ENCODE measurements at places on chromosomes 5 and 9.

- no peak for DNase-seq
These were observed 82.7 kb downstream of the C9orf152 start for GRCh38 chr9:110125207-110125751.

GRCh38 chr5:127875235-127876021, 172.2 kb downstream of the CCDC192 start:
- DNase-seq: no peak

GRCh38 chr5:160991205-160991604, 139.2 kb upstream of the ATP10B start:
- DNase-seq: no peak

DNA sequence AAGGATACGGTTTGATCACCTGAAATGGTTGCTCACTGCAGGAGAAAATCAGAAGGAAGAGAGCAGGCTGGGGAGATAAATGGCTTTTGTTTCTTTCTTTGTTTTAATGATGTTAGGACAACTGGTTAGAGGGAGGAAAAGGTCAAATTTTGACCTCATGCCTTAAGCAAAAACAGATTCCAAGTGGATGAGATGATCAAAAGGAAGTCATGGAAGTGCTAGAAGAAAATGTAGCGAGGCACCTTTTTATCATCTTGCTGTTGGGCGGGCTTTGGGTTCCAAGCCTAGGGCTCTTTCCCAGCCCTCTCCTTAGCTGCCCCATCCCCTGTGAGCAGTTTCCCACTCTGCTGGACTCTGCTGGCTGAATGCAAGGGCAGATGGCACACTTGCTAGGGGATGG, 127.9 kb downstream of the ADAMTS2 start:
- DNase-seq: no peak

- DNase-seq: no peak
These were observed 134.1 kb downstream of the SEMA6A start for GRCh38 chr5:116440457-116441001.

DNA sequence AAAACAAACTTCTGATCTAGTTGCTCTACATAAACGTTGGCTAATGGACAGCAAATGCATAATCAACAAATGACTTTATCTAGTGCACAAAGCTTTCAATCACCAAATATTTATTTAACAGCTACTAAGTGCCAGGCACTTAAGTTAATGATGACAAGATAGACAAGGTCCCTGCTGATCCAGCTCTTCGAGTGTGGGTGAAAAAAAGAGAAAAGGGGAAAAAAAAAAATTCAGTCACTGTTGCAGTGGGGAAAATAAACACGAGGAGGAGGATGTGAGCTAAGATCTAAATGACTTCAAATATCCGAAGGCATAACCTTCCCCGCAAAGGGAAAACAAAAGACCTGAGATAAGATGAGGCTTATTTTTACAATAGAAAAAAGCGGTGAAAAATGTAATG, 9.6 kb downstream of the PSIP1 start:
- no peak for DNase-seq

DNA sequence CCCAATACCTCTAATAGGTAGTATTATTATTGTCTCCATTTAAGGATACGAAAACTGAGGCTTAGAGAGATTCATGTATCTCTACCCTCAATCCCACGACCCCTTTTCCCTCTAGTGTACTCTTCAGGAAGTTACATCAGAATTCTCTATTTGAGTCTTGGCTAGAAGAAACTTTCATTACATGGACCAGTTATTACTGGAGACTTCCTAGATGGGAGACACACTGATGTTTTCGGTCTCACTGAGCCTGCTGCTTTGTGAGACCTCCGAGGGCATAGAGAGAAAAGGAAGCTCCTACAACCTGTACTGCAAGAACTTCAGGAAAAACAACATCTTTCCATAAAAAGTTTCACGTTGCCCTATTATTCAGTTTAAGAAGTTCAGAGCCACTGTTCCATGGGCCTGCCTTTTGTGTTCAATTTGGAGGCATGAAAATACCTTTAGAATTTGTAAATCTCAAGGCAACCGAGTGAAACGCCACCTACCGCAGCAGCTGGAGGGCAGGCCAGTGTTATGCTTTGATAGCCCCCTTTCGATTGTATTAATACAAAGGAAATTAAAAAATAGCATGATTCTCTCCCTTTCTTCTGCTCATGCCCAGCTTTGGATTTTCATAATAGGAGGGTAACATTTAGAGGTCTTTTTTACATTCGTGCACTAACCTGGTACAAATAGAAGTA, 223.3 kb downstream of the EBF1 start:
- no peak for DNase-seq

DNA sequence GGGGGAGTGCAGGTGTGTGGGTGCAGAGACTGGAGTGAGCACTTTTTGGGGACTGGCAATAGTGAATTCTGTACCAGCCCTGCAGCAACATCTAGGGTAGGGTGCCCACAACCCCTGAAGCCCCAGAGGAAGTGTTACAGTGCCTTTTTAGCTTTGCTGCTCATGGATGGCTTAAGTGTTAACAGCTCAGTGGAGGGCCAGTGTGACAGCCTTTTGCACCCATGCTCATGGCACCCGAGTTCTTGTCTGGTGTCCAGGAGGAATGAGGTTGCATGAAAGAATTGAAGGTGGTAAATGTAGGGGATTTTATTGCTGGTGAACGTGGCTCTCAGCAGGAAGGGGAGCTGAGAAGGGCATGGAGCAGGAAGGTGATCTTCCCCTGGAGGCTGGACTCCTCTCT, 107.3 kb downstream of the MRPL36 start:
- no peak for DNase-seq

DNA sequence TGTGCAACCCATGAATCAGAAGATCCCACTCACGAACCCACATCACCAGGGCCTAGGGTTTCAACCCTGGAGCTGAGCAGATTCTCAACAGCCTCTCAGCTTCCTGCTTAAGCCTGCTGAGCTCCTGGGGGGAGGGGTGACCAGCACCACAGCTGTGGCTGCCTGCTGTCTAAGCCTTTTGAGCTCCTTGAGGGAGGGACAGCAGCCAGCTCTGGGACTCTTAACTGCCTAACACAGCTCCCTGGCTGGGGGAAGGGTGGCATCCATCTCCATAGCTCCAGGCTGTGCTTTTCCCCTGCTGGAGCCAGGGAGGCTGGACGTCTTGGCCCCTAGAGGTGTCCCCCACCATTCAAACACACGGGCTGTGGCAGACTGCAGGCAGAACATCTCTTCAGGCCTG, 250.3 kb downstream of the DMAC1 start:
- no peak for DNase-seq

- DNase-seq: no peak
These were observed 29.0 kb downstream of the PITX1 start for GRCh38 chr5:135005076-135005475.

DNA sequence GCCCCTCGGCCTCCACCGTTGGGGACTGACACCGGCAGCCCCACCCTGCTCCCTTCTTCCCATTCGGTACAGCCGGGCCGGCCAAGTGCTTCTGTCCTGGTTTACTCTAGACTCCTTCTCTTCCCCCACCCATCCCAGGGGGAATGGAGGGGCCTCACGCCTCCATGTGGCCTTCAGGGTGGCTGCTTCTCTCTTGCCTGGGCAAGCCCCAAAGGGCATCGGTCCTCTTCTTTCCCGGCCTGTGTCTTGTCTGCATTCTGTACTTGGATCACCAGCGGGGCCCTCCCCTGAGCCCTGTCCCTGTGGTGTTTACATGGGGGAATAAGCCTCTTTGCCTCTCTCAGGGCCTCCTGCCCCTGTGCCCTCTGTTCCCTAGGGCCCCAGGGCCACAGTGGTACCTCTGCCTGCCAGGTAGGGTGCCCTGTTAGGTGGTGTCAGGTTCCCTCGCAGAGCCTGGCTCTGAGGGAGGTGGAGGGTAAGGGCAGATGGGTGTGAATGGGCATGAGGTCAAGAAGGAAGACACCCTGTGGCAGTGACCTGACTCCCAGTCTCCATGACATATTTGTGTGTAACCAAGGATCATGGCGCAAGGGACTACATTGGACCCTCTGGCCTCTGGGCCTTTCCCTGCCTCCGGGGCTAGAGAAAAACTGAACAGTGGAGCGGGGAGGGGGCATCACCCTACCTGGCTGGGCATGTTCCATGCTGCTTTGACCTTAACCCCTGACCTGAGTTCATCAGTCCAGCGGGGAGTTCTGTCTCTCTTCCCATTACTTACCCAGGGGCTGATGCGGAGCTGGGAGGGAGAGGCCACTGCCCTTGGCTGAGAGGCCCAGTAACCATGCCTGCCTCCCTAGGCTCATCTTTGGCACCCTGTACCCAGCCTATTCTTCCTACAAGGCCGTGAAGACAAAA, 1.6 kb downstream of the REEP2 start:
- DNase-seq: no peak

DNA sequence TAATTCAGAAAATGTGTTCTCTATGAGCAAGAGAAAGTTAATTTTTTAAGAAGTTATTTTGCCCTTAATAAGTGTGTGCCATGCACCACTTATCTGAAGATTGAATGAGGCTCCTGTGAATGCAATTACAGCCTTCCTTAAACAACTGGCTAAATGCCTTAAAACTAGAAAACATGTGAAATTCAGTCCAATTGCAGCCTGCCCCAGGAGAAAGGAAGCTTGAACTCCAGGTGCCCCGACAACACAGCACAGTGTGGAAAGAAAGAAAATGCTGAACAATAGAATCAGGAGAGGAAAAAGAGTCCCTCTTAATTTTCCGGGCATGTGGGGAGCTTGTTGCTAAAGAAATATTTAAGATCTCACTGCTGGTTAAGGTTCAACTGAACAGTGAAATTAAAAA, 8.8 kb downstream of the LHFPL2 start:
- no peak for DNase-seq

GRCh38 chr9:36249189-36249588, 9.1 kb downstream of the GNE start:
- DNase-seq: no peak

DNA sequence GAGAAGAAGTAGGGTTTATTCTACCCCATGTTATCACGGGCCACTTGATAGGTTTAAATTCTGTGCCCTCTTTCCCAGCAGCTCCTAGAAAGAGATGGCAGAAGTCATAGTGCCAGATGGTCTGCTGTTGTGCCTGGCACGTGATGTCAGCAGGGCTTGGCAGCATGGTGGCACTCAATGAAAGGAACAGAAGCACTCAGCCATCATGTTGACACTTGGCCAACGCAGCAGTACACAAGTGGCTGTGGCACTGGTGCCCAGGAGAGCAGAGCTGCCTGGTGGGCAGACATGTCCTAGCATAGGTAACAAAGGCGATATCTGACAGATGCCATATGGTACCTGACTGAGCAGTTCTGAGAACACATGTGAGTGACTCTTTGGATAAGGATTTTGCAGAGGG, 796.4 kb upstream of the ACO1 start:
- no peak for DNase-seq

- DNase-seq: no peak
These were observed 97.6 kb downstream of the CDH10 start for GRCh38 chr5:24547132-24547531.

- DNase-seq: no peak
These were observed 65.1 kb downstream of the ANKRD55 start for GRCh38 chr5:56168066-56168478.

DNA sequence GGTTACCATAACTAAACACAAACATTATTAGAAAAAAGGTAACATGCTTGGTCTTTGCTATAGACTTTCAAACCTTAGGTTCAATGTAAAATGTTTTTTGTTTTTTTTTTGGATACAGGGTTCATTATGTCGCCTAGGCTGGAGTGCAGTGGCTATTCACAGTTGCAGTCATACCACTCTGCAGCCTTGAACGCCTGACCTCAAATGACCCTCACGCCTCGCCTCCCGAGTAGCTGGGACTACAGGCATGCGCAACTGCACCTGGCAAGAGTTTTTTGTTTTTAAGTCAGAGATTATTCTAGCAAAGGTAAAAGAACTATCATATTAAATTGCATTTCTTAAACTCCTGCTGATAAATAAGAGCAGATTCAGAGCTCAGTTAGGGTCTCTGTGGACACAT, 55.1 kb upstream of the NR5A1 start:
- no peak for DNase-seq

GRCh38 chr5:173281910-173282309, 46.3 kb downstream of the STC2 start:
- DNase-seq: no peak

- no peak for DNase-seq
These were observed 206.6 kb upstream of the RASA1 start for GRCh38 chr5:87061046-87061445.

- no peak for DNase-seq
These were observed 28.7 kb upstream of the PALM2AKAP2 start for GRCh38 chr9:109751253-109751652.

DNA sequence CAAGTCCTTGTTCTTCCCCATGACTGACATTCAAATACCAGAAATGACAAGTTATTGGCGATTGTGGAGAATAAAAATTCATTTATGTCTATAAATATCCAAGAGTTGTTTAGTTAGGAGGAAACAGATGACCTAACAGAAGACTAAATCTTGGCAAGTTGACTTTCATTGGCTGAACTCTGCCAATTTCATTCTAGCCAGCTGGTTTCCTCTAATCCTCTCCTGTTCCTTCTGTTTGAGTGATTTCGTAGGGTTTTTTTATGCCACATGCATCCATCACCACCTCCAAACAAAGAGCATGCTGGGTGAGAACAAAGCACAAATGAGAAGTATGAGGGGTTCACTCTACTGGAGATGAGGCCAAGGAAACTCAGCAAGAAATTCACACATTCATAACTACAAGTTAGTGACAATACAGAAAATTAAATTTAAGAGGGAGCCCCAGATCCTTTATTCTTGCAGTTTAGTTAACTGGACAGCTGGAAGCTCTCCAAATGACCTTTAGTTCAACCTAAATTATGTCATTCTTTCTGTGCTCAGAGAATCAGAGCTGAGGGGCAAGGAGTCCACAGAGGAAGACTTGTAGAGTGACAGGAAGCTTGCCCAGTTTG, 932.0 kb downstream of the TLE4 start:
- DNase-seq: no peak

DNA sequence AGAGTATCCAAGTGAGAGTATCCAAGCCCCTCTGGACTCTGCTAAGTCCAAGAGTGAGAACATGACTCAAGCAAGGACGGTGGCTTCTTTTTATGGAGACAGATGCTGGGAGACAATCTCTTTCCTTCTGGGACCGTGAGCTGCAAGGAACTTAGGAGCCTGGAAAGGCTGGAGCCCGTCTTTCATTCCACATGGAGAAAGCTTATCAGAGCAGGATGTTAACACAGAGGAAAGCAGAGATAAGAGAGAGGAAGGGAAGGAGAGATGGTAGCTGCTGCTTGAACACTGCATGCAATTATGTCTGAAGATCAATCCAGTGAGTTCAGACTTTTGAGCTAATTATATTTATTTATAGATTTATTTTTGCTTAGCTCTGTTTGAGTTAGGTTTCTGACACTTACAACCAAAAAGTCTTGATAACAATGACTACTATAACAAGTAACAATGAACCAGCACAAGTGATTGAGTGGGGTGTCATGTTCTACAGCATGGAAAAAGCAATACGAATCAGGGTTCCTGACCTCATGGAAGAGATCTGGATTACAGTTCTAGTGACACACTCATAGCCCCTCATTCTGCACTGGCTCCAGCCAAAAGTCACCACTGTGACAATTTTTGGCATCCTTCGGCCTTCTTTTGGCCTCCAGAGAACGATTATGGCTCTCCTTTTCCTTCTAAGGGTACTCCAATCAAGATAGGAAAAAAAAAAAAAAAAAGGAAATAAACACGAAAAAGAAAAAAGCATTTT, 71.5 kb downstream of the PRLR start:
- no peak for DNase-seq
